ENCODE measurements at places on chromosomes 7 and 10.

DNA sequence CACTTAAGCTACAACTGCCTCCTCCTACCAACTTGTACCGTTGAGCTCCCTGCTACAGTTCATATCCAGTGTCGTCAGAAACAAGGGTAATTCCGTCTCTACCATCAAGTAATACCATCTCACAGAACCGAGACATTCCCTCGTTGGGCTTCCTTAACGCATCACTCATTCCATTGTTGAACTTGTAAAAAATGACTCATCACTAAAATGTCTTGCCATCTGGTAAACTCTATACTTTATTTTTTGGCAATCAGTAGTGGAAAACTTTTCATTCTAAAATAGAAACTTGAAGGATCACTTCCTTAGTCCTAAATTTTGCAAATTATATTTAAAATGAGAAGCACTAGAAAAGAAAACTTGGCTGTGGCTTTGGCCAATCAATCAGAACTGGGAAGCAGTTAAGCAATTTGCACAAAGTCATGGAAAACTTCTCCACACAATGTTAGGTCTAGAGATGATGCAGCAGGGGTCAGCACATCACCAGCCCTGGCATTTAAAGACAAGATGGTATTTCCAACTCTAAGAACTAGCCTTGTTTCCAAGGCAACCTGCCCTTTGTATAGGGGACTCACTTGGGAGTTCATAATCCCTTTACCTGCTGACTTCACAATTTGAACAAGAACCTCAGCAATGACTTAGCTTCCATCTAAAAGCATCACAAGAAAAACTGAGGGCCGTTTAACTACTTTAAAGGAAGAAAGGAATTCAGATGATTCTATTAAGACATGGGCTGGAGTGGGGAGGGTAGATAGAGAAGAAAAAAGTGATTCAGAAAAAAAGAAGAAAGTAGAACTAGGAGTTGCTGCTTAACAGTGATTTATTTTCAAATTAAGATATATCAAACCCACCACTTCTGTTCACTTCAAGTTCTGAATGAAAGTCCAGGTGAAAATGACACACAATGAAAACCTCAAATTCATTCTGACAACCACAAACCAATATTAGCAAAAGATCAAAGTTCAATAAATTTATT is 288.1 kb downstream of the PARD3 start:
- DNase-seq, result peak; percentile 36

DNA sequence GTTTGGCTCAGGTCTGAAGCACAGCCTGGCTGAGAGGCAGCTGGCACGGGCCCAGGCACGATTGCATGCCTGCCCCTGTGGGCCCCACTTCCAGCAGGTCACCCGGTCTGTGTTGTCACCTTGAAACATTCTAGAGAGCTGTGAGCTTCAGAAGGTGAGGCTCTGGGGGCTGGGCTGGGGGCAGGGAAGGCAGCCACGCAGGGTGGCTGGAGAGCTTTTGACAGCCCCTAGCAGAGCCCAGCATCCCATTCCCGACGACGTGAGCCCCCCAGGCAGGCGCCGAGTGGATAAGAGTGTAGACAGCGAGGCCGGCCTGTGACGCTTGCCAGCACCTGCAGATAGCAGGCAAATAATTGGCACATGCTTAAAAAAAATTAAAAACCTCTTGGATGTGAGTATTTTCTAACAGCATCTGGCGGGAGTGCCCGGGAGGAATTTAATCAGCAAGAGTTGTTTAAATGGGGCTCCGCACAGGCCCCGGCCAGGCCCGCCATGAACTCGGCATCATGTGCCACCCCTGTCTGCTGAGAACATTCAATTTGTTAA is 212.0 kb upstream of the TBX20 start:
- DNase-seq, result no peak

DNA sequence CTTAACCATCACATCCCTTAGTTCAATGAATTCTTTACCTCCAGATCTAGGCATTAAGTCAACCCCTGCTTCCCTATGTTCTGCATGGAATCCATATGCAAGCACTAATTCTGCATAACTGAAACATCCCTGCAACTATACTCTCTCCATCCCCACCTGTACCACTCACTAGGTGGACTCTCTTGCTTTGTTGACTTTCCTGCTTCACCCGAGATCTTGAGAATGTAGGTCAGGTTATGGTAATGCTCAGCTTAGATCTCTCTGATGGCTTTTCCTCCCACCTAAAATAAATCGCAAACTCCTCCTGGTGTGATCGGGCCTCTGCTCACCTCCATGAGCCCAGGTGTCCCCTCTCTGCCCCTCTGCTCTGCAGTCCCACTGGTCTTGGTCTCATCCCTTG is 92.4 kb upstream of the ADAM12 start:
- DNase-seq, result no peak

DNA sequence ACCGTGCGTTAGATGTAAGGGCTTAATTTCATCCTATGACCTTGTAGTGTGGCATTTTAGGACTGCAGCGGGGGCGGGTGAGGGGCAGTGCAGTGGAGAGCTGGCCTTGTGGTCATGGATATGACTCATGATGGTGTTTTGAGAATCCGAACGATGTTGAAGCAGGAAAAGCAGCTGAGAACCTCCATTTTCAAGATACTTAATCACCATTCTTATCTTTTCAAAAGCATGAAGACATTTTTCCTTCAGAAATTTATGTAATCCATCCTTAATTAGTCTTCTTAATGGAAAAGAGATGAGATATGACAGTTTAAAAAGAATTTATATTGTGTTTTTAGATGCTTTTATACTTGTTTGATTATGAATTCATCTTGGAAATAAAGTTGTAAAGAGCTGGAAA is 9.6 kb downstream of the ATP5F1C start:
- DNase-seq, result no peak

DNA sequence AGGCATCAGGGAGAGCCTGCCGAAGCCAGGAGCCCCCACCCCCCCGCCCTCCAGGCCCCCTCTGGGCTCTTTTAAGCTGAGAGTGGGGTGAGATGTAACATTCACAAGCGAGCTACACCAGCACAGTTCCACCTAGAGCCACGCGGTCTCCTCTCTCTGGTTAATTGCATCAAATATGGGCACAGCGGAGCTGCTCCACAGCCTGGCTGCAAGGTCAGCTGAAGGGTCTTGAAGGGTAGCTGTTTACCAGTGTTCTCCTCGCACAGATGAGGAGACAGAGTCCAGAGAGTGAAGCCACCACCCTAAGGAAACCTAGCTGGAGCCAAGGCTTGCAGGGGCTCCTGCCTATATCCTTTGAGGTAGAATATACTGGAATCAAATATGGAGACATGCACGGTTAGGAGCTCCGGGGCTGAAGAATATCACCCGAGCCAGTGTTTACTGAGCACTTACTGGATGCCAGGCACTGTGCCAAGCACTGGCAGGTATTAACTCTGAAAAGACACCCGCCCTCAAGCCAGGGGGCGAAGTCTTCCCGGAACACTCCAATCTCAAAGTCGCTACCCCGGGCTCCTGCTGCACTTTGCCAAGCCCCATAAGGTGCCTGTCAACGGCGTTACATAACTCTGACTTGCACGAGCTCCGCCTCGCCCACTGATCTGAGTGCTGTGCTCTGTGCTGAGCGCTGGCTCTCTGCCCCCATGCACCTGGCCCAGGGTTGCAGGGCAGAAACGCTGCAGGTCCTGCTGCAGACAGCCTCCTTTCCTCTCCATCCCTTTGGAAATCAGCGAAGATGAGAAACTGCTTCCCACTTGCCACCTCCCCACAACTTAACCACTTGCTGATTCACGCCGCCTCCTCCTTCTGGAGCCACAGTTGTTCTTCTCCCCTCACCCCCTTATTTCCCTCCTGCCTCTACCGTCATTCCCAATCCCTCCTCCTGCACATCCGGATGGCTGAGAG is 5.4 kb downstream of the CHST15 start:
- no peak for DNase-seq

DNA sequence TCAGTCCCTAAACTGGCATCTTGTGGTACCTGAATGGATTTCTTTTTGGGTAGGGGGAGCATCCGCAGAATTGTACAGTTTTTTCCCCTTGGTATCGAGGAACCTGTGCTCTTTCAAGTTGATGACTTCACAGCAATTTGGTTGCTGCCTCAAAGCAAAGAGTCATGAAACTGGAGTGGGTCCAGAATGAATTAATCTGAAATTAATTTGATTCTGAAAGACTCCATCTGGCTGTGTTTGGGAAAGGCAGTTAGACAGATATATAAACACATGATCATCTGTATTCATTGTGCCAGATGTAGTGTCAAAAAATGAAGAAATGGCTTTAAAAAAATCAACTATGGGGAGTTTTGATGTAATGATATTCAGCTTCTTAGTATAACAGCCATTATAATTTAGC is 136.1 kb downstream of the CELF2 start:
- no peak for DNase-seq
